ENCODE measurements at places on chromosomes 16 and 17.

DNA sequence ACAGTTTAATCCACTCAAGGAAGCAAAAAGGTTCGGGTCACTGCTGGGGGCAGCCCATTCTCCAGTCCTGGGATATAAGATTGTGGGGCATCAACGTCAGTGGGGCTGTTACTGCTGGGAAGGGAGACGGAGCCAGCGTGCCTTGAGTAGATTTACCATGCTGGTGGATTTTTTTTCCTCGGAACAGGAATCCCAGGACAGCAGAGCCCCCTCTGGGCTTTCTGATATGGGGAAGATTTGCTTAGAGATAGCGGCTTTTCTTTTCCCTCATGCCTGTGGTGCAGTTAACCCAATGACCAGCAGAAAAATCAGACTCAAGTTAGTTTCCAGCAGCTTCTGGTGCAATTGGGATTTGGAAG, 35.4 kb downstream of the WSCD1 start:
- DNase-seq: no peak

- no peak for DNase-seq
Observed at GRCh38 chr16:86156155-86156554, 257.2 kb downstream of the IRF8 start.

GRCh38 chr16:82895843-82896242, 269.1 kb downstream of the CDH13 start:
- no peak for DNase-seq

DNA sequence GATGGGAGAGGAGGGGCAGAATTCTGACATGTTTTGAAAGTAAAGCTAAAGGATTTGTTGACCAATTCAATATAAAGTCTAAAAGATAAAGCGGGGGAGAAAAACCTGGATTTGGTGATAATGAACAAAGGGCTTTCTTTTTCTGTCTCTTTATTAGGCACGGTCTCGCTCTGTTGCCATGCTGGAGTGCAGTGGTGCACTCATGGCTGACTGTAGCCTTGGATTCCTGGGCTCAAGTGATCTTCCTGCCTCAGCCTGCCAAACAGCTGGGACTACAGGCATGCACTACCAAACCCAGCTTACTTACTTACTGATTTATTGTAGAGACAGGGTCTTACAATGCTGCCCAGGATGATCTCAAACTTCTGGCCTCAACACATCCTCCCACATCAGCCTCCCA, 7.5 kb downstream of the CDR2 start:
- DNase-seq: no peak

- DNase-seq: peak; percentile 63
Observed at GRCh38 chr16:86618431-86619238, 40.3 kb downstream of the FOXL1 start.

GRCh38 chr17:37327341-37328090, 48.3 kb upstream of the C17orf78 start:
- peak; percentile 85 for DNase-seq

GRCh38 chr16:89485701-89486246, 4.6 kb downstream of the ANKRD11 start:
- no peak for DNase-seq

DNA sequence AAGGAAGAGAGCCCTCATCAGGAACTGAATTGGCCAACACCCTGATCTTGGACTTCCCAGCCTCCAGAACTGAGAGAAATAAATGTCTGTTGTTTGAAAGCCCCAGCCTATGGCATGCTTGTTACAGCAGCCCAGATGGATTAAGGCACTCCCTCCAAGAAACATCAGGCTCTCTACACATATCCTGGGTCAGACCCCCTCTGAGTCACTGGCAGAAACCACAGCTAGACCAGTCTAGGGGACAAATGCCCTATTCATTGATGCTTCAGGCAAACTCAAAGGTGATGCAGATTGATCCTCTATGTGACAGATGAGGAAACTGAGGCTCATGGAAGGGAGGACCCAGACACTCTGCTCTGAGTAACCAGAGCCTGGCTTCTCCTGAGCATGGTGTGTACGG, 116.8 kb downstream of the WSCD1 start:
- no peak for DNase-seq

DNA sequence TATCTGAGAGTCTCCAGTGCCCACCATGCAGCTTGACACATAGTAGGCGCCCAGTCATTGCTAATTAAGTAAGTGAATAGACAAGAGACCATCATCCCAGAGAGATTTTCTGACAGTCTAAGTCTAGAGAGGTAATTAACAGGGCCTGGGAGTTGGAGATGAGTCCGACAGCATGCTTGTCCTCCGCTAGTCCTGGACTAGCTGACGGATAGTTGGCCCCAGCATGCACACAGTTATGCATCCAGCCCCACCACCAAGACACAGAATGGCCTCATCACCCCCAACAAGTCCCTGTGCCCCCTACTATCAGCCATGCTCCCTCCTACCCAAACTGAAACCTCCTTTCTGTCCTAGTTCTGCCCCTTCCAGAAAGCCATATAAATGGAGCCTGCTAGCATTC, 10.0 kb downstream of the GRB7 start:
- DNase-seq: no peak

Data from fibroblast of the aortic adventitia (primary cell).